ENCODE measurements at places on chromosomes 7 and 10. TPM values are rescaled to one million over a fixed set of nuclear protein-coding genes. Genes with fewer than 3 reads are reported as not detected.

DNA sequence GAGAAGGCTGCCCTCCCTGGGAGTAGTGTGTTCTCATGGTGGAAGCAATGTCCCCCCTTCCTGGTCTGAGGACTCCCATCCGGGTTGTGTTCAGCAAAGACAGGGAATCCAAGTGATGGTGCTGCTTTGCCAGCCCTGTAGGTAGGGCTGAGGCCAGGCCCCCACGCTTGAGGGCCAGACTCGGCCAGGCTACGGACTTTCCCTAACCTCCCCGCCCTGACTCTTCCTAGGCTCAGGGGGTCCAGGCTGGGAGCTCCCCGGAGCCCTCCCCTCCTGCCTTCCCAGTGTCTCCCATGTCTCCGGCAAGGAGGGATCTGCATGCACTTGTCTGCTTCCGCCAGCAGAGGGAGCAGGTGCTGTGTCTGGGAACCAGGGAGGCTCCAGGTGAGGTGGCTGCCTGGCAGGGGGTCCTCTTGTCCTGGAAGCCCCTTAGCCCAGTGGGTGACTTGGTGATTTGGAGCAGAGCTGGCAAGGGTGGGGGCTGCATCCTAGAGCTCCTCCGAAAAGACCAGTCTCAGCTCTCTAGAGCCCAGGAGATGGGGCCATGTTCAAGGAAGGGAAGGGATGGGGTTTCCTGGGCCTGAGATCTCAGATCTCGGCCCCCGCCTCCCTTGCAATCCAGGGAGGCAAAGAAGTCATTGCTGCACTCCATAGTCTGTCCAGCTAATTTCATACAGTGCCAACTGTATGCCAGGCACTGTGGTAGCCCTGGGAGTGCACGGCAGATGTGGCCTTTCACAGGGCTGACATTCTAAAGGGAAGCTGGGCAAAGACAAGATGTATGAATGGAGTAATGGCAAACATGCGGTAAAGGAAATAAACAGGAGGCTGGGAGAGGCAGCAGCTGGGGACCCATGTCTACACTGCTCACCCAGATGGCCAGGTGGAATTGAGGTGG, 20.3 kb upstream of the SFRP5 start:
- DNase-seq = no peak

- DNase-seq = no peak
Observed at GRCh38 chr7:17721736-17722285, 218.5 kb downstream of the SNX13 start.

GRCh38 chr7:134140889-134141867, 14.0 kb downstream of the LRGUK start:
- peak; percentile 16 for DNase-seq

DNA sequence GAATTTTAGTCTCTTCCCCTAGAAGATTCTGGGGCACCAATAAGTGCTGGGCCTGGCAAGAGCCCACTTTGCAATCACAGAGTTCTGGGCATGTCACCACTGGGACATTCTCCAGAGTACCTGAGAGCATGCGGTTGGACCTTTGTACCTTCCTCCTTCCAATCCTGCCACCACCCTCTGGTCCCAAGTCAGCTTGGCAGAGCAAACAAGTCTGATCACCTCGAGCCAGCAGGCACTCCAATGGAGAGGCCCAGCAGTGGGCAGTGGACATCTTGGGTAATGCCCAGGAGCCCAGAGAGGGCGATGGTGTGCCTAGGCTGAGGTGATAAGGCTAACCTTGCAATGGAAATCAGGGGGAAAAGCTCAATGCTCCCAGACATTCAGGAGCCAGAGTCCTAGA, 43.4 kb downstream of the SH3PXD2A start:
- no peak for DNase-seq

DNA sequence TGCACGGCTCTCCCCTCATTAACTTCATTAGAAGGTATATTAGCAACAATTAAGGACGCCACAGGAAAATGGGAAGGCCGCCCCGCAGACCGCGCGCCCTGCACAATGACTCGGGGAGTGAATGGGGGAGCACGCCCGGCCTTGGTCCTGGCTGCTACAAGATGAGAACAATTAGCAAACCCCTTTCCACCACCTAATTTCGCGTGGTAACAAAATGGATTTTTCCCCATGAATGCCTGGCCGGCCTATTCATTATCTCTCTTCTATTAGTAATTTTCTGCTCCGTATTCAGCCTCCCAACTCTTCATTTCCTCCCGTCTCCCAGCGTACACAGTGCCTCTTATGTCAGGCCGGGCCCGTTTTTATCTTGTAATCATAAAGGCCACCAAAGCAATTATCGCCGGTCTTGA, 346.9 kb downstream of the DNAJB6 start:
- DNase-seq = no peak

DNA sequence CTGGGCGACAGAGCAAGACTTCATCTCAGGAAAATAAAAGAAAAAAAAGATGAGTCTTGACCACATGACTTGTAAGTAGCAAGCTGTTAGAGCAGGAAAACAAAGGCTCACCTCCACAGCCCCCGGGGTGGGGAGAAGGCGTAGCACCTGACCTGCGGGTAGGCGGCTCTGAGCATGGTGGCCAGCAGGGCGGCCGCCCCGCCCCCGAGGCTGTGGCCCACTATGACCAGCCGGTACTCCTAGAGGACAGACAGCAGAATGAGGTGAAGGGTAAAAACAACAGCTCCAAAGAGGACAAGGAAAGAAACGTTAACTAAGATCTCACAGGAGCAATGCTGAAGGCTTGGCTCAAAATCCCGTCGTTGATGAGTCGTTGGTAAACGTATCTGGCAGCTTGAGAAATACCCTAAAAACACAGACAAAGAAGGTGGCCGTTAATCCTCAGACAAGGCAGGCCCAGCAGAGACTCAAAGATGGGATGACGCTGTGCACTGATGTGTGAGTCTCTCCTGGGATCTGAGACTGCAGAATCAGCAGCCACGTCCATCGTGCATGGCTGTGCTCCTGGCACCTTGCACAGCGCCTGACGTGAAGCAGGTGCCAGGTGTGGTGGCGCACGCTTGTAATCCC, 31.1 kb downstream of the DAGLB start:
- no peak for DNase-seq

The MPP7 gene
- 6.9 TPM for total RNA-seq

The CCT6A gene
- 180 TPM for total RNA-seq

All from astrocyte (in vitro differentiated cells and primary cell).